EL (cell line): ENCODE measurements at places on chromosomes 3 and 15.

DNA sequence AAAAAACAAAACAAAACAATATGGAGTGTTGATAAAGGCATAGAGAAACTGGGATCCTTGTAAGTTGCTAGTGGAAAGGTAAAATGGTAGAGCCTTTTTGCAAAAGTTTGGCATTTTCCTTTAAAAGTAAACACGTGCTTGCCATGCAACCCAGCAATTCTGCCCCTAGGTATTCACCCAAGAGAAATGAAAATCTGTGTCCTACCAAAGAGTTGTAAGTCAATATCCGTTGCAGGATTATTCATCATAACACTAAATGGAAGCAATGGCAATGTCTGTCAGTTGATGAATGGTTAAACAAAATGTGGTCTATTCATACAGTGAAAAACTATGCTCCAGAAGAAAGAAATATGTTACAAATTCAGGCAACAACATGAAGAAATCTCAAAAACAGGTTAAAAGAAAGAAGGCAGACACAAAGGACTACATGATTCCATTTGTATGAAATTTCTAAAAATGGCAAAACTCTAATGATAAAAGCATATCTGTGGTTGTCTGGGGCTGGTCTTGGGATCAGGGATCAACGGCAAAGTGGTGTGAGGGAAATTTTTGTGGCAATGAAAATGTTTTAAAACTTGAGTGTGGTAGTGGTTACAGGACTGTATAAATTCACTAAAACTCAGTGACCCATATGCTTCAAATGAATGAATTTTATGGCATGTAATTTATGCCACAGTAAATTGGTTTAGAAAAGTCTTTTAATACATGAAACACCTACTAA, 229.6 kb downstream of the OPA1 start:
- DNase-seq: no peak

GRCh38 chr3:65026151-65026550, 338.4 kb upstream of the ADAMTS9 start:
- DNase-seq: no peak

DNA sequence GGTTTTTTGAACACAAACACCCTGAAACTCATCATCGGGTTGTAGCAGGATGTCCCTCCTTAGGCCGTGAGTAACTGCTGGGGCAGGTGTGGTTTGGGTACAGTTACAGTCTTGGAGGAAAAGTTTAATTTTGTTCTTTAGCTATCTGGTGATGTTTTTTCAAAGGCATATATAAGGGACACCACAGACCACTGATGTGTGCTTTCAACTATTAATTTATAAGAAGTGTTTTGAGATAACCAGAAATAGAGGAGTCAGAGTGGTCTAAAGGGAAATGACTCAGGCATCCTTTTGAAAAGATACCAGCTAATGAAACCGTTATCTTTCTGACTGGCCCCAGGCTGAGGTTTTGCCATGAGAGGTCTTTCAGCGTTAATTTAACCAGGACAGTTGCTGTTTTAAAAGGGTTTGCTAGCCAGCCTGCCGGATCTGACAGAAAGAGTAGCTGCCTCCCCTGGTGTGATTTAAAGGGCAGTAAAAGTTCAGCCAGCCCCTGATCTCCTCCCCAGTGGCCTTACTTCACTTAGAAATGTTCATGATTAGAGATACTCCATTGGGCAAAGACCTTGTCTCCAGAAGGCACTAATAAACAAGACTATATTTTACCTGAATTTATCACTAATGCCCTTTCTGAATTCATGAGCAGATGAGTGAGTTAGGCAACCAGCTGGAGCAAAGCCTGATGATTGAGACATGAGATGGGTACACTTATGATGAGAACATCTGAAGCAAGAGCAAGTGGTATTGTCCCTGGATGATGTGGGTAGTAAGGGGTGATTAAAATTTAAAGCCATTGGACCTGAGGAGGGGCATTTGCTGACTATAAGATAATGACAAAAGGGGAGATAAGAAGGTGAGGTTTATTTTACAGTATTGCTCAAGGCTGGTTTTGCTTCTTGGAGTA, 482.5 kb upstream of the TBL1XR1 start:
- DNase-seq: peak; percentile 50

- DNase-seq: no peak
Observed at GRCh38 chr3:86104154-86104553, 886.8 kb downstream of the VGLL3 start.

GRCh38 chr3:128317101-128317697, 149.5 kb downstream of the DNAJB8 start:
- no peak for DNase-seq

- DNase-seq: no peak
Observed at GRCh38 chr15:32946210-32946609, 228.4 kb downstream of the GREM1 start.

DNA sequence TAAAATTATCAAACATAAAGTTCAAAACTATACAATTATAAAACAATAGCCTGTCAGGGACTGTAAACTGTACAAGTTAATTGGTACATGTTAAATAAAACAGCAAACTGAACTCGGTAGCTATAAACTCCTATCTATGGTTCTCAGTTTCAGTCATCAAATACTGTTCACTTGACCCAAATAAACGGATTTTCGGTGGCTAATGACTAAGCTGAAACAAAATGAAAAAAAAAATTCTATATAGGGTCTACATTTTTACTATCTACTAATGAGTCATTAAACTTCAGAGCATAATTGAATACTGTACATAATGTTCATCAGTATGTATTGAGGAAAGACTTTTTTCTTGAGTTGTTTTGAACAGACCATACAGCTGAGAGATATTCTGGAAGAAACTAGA, 6.6 kb downstream of the PROK2 start:
- no peak for DNase-seq

DNA sequence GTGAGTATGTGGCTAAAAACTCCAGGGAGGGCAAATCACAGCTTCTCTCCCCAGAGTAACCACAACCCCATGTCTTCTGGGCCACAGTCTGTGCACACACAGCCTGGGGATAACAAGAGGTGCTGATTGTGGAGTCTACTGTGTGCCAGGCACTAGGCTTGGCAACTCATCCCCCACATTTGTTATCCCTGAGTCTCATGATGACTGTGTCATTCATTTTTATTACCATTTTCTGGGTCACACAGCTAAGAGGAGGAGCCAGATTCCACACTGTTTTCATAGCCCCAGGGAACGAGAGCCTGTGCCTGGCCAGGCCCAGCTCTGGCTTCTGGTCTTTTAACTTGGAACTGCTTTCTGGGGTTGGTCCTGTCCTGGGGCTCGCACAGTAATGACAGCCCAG, 34.5 kb downstream of the ESYT3 start:
- DNase-seq: peak; percentile 81

DNA sequence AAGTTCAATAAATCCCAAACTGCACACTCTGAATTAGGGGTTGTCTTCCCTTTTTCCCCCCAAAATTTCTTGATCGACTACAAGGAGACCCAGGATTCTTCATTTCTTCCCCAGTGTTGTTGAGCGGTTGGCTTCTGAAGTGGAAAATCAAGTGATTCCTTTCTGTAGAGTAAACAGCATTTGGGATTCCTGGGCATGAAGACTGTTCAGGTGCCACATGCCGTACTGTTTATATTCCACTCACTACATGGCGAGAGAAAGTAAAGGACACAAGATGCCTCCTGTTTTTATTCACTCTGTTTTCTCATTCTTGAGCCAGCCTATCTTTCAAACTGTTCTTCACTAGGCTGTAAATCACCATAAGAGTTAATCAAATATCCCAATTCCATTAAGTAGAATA, 12.6 kb downstream of the FSTL1 start:
- DNase-seq: no peak

GRCh38 chr15:79769069-79769481, 127.7 kb downstream of the MTHFS start:
- DNase-seq: peak; percentile 13

GRCh38 chr15:25136119-25136518, 181.3 kb downstream of the SNRPN start:
- DNase-seq: peak; percentile 2

DNA sequence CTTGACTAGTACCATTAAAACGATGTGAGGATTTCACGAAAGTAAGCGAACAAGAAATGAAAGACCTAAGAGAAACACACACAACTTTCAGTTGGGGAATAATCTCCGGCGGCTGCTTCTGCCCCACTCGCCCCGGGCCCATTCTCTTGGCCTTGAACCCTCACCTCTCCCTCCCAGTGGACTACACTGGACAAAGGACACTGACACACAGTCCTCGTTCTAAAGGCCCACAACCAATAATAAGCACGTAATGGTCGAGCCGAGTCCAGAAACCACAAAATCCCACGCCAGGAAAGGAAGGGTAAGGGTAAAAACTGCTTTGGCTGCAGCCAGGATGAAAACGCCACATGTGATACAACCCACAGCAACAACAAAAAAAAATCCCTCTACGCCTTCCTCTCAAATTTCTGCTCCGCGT, 469 bp downstream of the ZNF770 start:
- DNase-seq: no peak

- no peak for DNase-seq
Observed at GRCh38 chr15:57310876-57311275, 65.4 kb upstream of the CGNL1 start.

DNA sequence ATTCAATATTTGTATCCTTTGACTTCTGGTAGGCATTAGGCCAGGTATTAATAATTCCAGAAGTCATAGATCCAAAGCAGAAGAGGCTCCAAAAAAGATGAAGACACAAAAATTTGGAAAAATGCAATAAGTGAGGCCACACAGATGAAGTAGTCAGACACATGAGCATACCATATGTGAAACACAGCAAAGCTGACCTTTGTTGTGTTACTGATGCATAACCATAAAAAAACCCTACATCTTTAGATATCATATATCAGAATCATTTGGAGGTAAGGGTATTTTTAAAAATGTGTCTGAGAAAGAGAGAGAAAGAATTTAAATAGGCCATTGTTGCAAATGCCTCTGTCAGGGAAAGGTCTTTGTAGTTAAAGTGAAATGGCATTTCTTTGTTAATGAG, 314.9 kb downstream of the SLC9A9 start:
- DNase-seq: no peak

DNA sequence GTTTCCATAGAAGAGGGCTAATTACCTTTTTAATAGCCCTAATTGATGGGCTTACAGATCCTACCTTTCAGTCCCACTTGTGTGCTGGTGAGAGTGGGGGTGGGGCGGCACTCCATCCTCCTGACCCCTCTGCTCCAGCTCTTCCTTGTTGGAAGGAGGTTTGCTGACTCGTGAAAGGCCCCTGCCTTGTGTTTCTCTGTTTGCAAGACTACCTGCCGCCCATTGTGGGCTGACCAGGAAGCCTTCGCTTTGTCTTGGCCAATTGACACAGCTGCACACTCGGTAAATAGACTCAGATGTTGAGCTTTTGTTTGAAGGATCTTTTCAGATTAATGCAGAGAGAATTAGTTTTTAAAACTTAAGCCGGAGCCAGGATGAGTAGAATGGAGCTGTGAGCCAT, 197.3 kb upstream of the HES1 start:
- no peak for DNase-seq

GRCh38 chr3:193314161-193314560, 64.4 kb downstream of the ATP13A5 start:
- no peak for DNase-seq

DNA sequence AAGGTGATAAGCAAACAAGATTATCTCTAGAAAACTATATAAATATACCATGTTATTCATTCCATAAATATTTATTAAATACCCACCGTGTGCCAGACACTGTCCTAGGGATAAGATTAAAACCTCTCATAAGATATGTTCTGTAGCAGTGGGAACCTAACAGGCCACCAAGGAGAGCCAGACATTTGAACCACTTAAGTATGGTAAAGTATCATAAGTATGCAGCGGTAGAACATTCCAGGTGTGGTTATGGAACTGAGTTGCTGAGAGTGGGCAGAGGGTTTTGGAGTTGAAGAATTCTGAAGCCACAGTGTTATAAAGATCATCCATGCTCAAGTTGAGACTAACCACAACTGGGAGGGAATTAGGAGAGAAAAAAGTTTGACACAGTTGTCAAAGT, 14.7 kb downstream of the FILIP1L start:
- no peak for DNase-seq

DNA sequence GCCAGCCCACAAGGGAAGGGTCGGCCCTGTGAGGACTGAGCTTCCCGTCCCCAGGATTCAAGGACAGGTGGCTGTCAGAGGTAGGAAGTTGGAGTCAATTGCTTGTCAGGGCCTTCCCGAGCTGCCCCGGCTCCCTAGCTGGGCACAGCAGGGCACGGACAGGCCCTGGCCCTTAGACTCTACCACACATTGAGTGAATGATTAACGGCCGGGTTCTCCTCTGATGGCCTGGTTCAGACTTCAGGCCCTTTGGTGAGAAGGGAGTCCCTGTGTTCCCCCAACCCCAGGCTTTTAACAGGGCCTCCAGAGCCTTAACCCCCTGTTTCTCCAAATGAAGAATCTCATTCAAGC, 16.4 kb upstream of the FGD5 start:
- DNase-seq: no peak

DNA sequence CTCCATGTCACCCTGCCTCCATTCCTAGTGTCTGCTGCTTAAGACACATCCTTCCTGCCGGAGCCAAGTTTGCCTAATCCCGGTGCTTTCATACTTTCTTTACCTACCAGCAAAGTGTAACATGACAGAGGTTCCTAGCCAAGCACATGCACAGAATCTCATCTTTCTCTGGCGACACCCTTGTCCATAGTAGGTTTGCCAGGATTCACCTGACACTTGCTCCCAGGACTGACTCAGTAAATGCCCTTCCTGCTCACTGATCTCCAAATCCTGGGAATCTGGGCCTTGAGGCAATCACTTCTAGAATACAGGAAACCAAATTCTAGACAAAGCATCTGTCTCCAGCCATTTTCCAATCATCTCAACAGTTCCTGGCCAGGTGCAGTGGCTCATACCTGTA, 10.2 kb upstream of the NR2E3 start:
- no peak for DNase-seq

- no peak for DNase-seq
Observed at GRCh38 chr3:674116-674515, 418.7 kb upstream of the CNTN6 start.

DNA sequence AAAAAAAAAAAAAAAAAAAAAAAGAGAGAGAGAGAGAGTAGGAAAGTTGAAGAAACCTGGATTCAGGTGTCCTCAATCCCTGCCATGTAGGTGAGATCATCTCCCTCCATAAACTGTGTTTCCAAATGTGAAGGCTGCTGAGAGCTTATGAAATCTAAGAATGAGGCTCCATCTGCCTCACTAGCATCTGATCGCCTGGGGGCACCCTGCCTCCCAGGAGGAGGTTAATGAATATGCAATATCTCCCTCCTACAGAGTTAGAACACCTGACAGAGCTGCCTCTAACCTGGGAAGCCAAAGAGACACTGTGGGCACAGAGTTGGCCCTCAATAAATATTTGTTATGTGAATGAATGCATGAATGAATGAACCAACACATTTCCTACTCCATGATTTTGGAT, 23.8 kb upstream of the ZNF148 start:
- DNase-seq: peak; percentile 13

GRCh38 chr15:40253167-40253790, 14.4 kb downstream of the PAK6 start:
- no peak for DNase-seq
